ENCODE measurements at places on chromosomes 3 and 15.

GRCh38 chr3:5056111-5056391 is 66.0 kb upstream of the ARL8B start:
- DNase-seq, result no peak

GRCh38 chr15:35549567-35549966 is 3.6 kb upstream of the DPH6 start:
- DNase-seq, result no peak

GRCh38 chr3:13598201-13598600 is 49.3 kb downstream of the FBLN2 start:
- DNase-seq, result no peak

DNA sequence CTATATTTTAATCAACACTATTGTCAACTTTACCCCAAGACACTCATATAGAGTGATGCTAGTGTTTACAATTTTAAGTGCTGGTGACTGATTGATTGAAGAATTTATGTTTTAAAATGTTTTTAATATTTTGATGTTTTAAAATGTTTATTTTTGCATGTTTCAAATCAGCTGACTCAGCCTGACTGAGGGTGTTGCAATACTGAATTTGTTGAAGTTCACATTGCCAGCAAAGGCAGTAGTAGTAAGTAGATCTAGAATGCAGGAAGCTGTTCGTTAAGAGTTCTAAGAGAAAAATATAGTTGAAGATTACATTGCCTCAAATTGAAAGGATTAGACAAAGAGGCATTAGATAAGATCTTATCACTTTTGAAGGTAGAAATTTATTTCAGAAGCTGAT is 977.6 kb downstream of the IGSF11 start:
- no peak for DNase-seq

DNA sequence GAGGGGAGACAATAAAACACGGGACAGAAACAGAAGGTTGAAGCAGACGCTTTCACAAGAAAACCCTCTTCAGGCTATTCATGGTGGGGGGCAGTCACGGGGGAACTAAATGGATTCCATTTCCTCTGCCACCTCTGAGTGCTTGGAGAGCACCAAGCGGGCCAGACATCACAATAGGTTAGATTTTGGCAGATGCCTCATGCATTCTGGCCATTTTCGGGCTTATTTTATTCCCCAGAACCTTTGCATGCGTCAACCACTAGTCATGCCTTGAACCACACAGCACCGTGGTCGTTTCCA is 82.2 kb downstream of the RORA start:
- no peak for DNase-seq

- DNase-seq, result no peak
Measured at GRCh38 chr3:35088943-35089342, 550.4 kb upstream of the ARPP21 start.

DNA sequence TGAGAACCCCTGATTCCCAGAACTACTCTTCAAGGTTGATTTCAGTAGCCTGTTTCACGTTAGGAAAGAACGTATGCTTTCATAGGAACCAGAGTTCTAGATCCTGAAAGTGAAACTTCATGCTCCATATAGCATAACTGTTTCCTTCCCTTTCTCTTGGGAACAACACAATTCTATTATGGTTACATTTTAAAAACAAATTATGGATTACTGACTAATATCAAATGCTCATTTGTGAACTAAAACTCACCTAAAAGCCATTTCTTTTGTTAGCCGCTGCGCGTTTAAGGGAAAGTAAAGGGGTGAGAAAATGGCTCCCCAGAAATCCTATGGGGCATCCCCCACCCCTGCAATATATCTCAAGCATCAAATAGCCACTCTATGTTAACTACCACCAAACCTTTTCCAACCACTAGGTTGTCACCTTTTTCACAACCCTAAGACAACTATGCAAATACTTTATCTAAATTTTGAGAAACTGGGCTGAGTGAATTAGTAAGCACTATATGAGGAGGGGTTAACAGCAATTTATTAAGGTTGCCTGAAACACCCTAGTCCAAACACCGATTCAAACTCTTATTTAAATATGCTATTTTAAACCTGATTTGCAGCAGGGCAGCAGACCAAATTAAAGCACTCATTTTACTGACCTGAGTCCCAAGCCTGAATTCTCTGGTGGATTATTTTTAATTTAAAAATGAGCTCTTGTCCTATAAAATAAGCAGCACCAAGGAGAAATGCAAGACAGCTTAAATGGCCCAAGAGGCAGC is 2.4 kb downstream of the SIAH2 start:
- no peak for DNase-seq

- no peak for DNase-seq
Measured at GRCh38 chr3:171960159-171960558, 79.2 kb upstream of the FNDC3B start.

GRCh38 chr3:143294188-143294587 is 174.6 kb downstream of the CHST2 start:
- DNase-seq, result no peak

GRCh38 chr15:49988766-49989165 is 130.3 kb downstream of the ATP8B4 start:
- DNase-seq, result no peak

Data from AG08396 (cell line).